ENCODE measurements at places on chromosomes 6 and 20.

DNA sequence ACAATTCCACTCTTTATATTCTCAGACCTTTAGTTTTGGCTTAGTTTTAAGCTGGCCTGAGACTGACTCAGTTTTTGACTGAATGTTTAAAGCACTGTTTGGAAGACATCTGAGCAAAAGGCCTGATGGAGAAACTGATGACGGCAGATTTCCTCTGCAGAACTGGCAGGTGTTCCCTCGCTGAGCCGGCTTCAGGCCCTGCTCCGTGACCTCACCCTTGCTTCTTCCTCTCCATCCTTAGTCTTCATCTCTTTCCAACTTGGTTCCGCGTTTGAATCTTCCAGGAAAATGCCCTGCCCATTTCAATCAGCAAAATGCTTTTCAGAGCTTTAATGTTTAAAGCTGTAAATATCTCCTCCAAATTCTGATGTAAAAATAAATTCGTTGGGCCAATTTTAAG, 6.6 kb downstream of the NKX2-4 start:
- no peak for DNase-seq

DNA sequence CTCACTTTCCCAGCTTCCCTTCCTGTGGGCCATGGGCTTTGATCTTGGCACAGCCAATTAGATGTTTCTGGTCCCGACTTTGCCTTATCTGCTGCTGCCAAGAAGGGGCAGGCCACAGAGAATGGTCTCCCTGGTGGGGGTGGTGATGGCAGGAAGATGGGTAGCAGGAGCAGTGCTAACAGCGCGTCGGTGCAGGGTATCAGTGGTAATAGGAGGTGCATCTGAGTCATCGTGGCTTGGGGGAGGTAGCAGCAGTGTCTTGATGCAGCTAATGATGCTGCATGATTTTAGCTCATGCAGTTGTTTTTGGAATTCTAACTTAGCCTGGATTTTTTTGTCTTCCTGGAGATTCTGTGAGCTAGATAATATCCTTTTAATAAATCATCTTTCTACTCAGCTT, 18.9 kb upstream of the MAS1 start:
- no peak for DNase-seq

GRCh38 chr20:53621482-53622246, 28.0 kb upstream of the ZNF217 start:
- DNase-seq = no peak

DNA sequence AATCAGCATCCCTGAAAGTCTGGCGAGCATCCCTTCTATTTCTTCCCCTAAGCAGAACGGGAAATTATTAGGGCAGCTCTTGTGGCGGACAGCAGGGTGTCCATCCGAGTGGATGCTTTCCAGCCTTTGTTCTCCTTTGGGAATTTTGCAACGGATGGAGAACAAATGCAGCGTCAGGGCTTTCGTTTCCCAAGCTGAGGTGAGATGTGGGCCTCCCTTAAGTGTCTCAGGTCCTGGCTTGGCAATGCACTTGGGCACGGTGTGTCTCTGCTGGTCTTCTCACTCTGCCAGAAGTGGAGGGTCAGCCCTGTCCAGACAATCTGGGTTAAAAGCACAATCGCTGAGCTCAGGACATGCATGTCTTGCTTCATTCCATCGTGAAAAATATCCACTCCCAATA, 43.5 kb downstream of the FOXA2 start:
- no peak for DNase-seq

DNA sequence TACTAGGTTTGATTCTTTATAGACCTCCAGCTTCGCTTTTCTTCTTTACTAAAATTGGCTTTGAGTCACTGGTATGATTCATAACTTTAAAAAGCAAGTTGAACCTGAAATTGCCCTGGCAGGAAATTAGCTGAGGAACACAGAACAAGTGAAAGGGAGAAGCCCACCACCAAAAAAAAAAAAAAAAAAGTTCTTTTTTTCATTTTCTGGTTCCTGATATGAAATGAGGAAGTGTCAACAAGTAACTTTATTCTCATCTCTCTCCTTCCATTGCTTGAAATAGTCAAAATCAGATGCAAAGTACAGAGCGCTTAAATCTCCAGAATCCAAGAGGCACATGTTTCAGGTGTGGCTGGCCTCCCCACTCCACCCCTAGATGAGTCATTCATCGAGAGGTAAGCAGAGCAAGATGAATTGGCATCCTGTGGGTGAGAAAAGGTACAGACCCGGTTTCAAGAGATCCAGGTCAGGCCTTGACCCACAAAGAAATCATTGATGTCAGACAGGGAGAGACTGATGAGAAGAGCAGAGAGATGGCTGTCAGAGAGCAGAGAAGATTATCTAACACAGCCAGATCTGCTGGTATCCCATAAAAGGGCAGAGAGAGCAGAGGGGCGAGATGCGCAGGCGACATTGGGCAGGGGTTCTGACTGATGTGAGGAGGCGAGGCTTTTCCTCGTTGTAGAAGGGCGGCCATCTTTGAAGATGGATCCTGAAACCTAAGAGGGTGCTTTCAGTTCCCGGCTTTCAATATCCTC, 54.8 kb upstream of the MBOAT1 start:
- no peak for DNase-seq

- peak; percentile 34 for DNase-seq
Observed at GRCh38 chr6:43833223-43833995, 63.4 kb downstream of the VEGFA start.

DNA sequence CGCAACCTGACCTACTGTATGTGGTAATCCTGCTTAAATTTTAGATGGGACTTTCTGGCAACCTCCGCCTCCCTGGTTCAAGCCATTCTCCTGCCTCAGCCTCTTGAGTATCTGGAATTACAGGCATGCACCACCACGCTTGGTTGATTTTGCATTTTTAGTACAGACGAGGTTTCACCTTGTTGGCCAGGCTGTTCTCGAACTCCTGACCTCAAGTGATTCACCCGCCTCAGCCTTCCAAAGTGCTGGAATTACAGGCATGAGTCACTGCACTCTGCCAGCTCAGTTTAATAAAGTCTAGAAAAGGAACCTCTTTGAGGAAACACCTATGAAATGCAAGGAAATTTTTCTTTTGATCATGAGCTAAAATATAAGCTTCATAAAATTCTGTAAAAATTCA, 9.0 kb upstream of the PLCB4 start:
- DNase-seq = no peak

GRCh38 chr6:32224696-32225095, 829 bp upstream of the NOTCH4 start:
- DNase-seq = no peak

DNA sequence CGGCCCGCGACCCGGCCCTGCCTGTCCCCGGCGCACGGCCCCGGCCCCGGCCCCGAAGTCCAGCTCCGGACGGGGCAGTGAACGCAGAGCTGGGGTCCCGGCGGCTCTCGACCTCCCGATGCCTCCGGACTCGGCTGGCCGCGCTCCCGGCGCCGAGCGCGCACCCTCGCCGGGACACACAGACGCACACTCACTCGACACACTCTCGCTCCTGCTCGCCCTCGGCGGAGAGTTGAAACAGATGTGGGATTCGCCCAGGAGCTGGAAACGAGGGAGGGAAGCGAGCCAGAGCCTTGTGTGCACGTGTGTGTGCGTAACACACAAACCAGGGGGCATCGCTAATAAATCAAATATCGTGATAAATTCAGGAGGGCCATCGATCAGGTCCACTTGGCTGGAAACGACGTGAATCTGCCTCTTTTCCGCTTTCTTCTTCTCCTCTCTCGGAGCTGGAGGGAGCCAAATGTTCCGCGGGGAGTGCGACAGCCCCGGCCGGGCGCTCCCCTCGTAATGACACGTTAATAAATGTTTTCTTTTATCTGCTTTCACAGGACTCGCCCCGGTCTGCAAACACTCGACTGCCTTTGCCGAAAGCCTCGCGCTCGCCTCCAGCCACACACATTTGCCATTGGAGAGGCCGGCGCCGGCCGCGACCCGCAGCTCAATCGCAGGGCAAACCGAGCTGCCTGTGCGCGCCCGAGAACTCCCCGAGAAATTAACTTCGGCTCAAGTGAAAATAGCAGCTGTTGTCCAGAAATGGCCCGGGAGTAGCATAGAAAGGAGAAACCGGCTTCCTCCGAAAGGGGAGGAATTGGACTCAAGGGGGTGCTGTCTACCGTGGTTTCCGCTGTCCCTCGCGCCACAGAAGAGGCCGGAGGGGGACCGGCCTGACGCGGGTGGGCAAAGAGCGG, 828 bp upstream of the SULF2 start:
- DNase-seq = peak; percentile 57

All from progenitor cell of endocrine pancreas (in vitro differentiated cells).